ENCODE measurements at places on chromosomes 7 and 10.

- DNase-seq: peak; percentile 80
Measured at GRCh38 chr7:140212100-140212881, 35.5 kb upstream of the KDM7A start.

- no peak for DNase-seq
Measured at GRCh38 chr10:51403521-51403920, 295.9 kb downstream of the CSTF2T start.

DNA sequence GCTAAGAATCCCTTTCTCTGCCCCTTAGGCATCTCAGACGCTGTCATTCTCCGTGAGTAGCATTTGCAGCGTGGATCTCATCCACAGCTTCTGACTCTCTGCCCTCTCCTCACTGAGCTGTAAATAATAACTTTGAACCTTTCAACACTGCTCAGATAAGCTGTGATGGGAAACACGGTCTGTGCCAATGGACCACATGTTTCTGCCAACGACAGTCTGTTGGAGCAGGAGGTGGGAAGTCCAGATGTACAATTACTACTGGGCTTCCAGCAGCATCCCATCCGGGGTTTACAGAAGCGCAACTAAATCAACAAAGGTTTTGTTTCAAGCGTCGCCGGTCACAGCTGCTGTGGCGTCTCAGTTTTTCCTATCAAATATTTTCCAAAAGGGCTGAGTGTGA lies 1110.6 kb downstream of the TYW1 start:
- DNase-seq: no peak

GRCh38 chr10:96532523-96532922 lies 18.8 kb upstream of the TLL2 start:
- no peak for DNase-seq
